ENCODE measurements at places on chromosomes 1 and 21.

GRCh38 chr1:42576935-42577334 is 81.3 kb upstream of the PPIH start:
- H3K27me3 ChIP-seq: no peaks in the 10 kb centered on the region
- peaks cover 2% of the 10 kb centered on the region for H3K36me3 ChIP-seq
- no peak for DNase-seq
- peaks cover 4% of the 10 kb centered on the region for H3K4me1 ChIP-seq
- no peak overlapping the region for H3K4me3 ChIP-seq

GRCh38 chr1:228961511-228961910 is 226.2 kb downstream of the RHOU start:
- H3K27me3 ChIP-seq: no peaks in the 10 kb centered on the region
- peaks cover 7% of the 10 kb centered on the region for H3K4me1 ChIP-seq
- H3K36me3 ChIP-seq: no peaks in the 10 kb centered on the region
- H3K27ac ChIP-seq: no peak overlapping the region
- H3K4me3 ChIP-seq: no peak overlapping the region
- no peak for DNase-seq

DNA sequence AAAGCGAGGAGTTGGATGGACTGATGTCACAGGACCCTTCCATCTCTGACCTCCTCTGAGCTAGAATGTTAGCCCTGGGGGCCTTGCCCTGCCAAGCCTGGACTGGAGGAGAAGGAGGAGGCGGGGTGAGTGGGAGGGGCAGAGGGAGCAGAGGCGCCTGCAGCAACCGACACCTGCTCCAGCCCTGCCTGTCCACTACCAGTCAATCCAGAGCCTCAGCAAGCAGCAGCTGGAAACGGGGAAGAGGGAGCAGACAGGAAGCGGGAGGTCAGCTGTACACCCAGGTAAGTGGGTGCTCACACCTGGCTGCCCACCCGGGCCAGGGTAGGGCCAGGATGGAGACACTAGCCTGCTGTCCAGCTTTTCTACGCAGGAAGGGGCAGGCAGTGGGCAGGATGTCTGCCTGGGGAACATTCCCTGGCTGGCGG is at the start of gene IGFN1:
IGFN1 (plus strand) TSS at position 201 of the 428 bp plus-strand sequence. CDS start 2,470 bp downstream, outside the sequence.
- peaks cover 5% of the 10 kb centered on the region for H3K36me3 ChIP-seq
- no peak within 1 kb of the TSS for H3K27ac ChIP-seq
- peak within 1 kb of the TSS; percentile 61 for H3K4me3 ChIP-seq
- H3K4me1 ChIP-seq: peaks cover 5% of the 10 kb centered on the region

- H3K36me3 ChIP-seq: no peaks in the 10 kb centered on the region
- no peak overlapping the region for H3K27ac ChIP-seq
- no peak for DNase-seq
Measured at GRCh38 chr1:232283864-232284263, 346.1 kb downstream of the SIPA1L2 start.

DNA sequence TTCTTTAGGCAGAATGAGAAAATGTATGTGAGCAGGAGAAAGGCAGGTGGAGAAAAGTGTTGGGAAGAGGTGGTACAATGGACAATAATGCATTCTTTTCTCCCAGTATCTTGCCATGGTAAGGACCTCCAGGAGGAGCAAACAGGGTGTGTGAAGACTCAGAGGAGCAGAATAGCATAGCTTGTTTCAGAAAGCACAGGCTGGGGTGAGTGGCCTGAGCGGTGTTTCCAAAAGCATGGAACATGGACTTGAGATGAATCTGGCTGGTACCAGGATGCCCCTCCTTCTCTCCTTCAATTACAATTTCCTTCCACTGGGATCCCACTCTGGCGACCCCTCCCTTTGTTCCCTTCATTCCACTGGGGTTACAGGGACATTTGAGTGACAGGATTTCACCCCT is 123.4 kb upstream of the TNR start:
- no peak for DNase-seq
- H3K27ac ChIP-seq: no peak overlapping the region
- H3K36me3 ChIP-seq: no peaks in the 10 kb centered on the region
- no peak overlapping the region for H3K4me3 ChIP-seq
- peaks cover 2% of the 10 kb centered on the region for H3K4me1 ChIP-seq

- H3K27me3 ChIP-seq: peaks cover 4% of the 10 kb centered on the region
- no peak overlapping the region for H3K27ac ChIP-seq
- DNase-seq: no peak
- H3K4me3 ChIP-seq: no peak overlapping the region
Measured at GRCh38 chr1:109808703-109809102, 45.0 kb upstream of the EPS8L3 start.

GRCh38 chr1:53246261-53247134 is 8.2 kb upstream of the MAGOH start:
- H3K27me3 ChIP-seq: no peaks in the 10 kb centered on the region
- DNase-seq: no peak
- peaks cover 2% of the 10 kb centered on the region for H3K4me1 ChIP-seq
- no peak overlapping the region for H3K27ac ChIP-seq
- H3K36me3 ChIP-seq: peaks cover 6% of the 10 kb centered on the region

- peaks cover 3% of the 10 kb centered on the region for H3K36me3 ChIP-seq
- no peak overlapping the region for H3K27ac ChIP-seq
- H3K4me1 ChIP-seq: peaks cover 14% of the 10 kb centered on the region
Measured at GRCh38 chr1:207004931-207005830, 27.4 kb downstream of the C1orf116 start.

DNA sequence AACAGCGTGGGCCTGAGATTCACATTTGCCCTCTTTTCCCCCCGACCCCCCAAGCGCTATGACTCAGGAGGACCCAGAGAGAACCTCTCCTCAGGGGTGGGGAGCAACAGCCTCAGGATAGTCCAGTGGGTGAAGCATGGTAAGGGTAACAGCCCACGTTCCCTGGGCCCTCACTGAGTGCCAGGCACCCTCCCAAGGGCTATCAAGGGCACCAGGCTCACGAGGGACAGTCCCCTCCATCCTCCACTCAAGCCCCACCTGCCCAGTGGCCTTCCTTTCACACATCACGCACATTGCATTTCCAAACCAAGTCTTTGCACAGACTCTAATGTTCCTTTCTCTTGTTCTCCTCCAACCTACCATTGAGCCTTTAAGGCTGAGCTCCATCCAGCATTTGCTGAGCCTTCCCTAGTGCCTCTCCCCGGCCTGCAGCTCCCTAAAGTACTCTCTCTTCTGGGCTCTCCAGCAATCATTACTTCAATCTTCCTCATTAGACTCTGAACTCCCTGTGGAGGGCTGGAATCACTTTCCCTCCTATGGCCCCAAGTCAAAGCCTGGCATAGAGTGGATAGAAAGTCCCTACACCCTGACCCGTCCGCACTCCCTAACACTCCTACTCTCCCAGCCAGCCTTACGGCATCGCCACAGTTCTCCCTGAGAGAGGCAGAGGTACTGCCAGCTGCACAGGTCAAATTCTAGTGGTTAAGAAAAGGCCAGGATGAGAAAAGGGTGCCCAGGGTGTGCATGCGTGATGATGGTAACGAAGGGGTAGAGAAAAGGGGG is 1.0 kb downstream of the AKR7A2 start:
- peak overlapping the region; percentile 99 for H3K4me3 ChIP-seq
- no peaks in the 10 kb centered on the region for H3K27me3 ChIP-seq
- H3K36me3 ChIP-seq: peaks cover 7% of the 10 kb centered on the region
- peaks cover 34% of the 10 kb centered on the region for H3K4me1 ChIP-seq

DNA sequence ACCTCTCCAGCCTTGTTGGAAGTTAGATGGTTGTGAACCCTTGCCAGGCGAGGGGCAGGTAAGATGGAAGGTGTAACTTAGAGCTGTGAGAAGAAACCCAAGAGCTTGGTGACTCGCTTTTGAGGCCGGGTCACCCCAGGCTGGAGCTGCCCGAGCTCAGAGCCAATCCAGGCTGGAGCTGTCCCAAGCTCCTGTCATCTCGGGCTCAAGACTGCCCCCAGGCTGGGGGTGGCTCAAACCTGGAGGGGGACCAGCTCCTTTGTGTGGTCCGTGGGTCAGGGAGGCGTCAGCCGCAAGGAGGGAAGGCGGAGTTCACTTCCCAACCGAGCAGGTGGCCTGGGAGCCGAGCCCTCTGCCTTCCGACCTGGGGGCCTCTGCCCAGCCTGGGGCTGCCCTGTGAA is 2.0 kb downstream of the HUNK start:
- H3K36me3 ChIP-seq: no peaks in the 10 kb centered on the region
- H3K27ac ChIP-seq: no peak overlapping the region
- peaks cover 10% of the 10 kb centered on the region for H3K4me1 ChIP-seq
- H3K27me3 ChIP-seq: peaks cover 48% of the 10 kb centered on the region
- peak overlapping the region; percentile 86 for H3K4me3 ChIP-seq

DNA sequence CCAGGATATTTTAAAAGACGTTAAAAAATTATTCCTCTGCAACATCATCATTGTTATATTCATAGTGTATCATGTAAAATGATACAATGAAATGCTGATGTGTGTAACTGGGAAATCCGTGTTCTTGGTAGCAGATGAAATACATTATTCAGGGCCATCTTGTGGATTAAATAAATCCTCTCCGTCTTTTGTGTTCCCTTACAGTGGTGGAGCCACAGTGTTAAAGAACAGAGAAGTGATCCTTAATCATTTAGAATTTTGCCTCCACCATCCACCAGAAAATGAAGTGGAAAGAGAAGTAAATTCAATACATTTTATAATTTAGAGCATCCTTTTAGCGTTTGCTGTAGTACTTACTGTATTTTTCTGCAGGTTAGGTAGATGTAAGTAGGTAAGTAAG is 1.3 kb downstream of the DYRK3 start:
- no peak for DNase-seq
- H3K36me3 ChIP-seq: no peaks in the 10 kb centered on the region
- no peak overlapping the region for H3K4me3 ChIP-seq
- H3K27ac ChIP-seq: peak overlapping the region; percentile 11
- H3K4me1 ChIP-seq: peaks cover 17% of the 10 kb centered on the region
- H3K27me3 ChIP-seq: peaks cover 20% of the 10 kb centered on the region

- H3K27me3 ChIP-seq: no peaks in the 10 kb centered on the region
- no peak overlapping the region for H3K4me3 ChIP-seq
- no peak overlapping the region for H3K27ac ChIP-seq
- no peaks in the 10 kb centered on the region for H3K4me1 ChIP-seq
- no peak for DNase-seq
Measured at GRCh38 chr1:99334991-99335390, 70.7 kb downstream of the PLPPR4 start.

GRCh38 chr1:236128646-236129178 is 13.6 kb upstream of the GPR137B start:
- no peak for DNase-seq
- H3K4me3 ChIP-seq: no peak overlapping the region
- H3K4me1 ChIP-seq: no peaks in the 10 kb centered on the region
- H3K27ac ChIP-seq: no peak overlapping the region
- H3K36me3 ChIP-seq: peaks cover 1% of the 10 kb centered on the region

- DNase-seq: no peak
- H3K27me3 ChIP-seq: no peaks in the 10 kb centered on the region
- H3K27ac ChIP-seq: peak overlapping the region; percentile 46
- peaks cover 59% of the 10 kb centered on the region for H3K4me1 ChIP-seq
Measured at GRCh38 chr1:116564426-116564825, 6.4 kb downstream of the CD58 start.

DNA sequence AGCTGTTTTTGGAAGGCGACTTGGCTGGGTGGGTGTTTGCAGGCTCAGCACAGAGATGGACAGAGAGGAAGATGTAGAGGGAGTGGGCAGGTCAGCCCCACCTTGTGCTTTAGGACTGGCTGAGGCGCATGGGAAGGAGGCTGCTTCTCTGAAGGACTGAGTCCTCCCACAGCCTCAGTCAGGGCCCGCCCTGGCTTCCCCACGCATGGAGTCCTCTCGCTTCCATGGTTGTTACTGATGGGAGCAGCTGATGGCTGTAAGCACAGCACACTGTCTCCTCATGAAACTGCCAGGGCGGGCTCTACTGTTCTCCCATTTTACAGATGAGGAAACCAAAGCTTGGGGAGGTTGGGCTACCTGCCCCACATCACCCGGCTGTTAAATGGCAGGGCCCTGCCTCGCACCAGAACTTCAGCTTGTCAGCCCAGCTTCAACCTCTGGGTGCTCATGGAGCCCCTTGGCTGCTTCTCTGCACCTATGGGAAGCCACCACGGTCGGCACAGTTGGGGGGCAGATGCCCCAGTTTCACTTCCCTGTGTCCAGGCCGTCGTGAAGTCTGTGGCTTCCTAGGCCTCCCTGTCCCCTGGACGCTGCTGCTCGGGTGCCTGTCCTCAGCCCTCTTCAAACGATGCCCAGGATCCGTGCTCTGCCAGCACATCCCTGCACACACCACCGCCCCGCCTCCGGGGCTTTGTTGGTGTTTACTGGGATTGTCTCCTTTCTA is 2.4 kb downstream of the TMEM201 start:
- H3K4me1 ChIP-seq: peaks cover 26% of the 10 kb centered on the region
- H3K27me3 ChIP-seq: no peaks in the 10 kb centered on the region
- H3K4me3 ChIP-seq: no peak overlapping the region
- H3K36me3 ChIP-seq: no peaks in the 10 kb centered on the region
- DNase-seq: no peak

GRCh38 chr1:231338270-231339128 is at the start of gene SPRTN:
Gene SPRTN, plus strand, starts transcription at chr1:231338293. Its CDS starts 91 bp downstream, at chr1:231338384.
- no peaks in the 10 kb centered on the region for H3K27me3 ChIP-seq
- H3K4me1 ChIP-seq: peaks cover 43% of the 10 kb centered on the region
- peak within 1 kb of the TSS; percentile 98 for H3K27ac ChIP-seq
- H3K4me3 ChIP-seq: peak within 1 kb of the TSS; percentile 95
- no peak for DNase-seq

DNA sequence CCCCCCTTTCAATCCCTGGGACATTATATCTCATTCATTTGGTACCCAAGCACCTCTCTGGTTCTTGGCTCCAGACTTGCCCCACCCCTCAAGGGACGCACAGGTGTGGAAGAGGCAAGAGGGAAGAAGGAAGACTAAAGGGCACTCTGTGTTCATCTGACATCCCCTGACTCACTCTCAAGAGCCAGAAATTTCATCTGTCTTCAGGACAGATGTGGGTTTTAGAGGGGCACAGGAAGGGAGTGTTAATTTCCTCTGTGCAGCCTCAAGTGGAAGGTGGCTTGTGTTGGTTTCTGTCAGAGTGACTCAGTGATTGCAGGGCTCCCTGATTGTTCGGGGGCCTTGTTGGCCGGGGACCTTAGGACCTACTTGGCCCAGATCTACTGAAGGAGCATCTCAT is 2.4 kb downstream of the C2CD4D start:
- peak overlapping the region; percentile 98 for H3K27ac ChIP-seq
- peak overlapping the region; percentile 98 for H3K4me3 ChIP-seq
- H3K36me3 ChIP-seq: peaks cover 2% of the 10 kb centered on the region
- no peaks in the 10 kb centered on the region for H3K27me3 ChIP-seq
- peaks cover 57% of the 10 kb centered on the region for H3K4me1 ChIP-seq

- H3K27ac ChIP-seq: no peak overlapping the region
- no peak for DNase-seq
- H3K4me1 ChIP-seq: peaks cover 18% of the 10 kb centered on the region
Measured at GRCh38 chr1:19014765-19015164, 58.3 kb upstream of the IFFO2 start.

All from T-helper 17 cell (primary cell).